ENCODE measurements at places on chromosomes 13 and 19.

- peak; percentile 47 for DNase-seq
Measured at GRCh38 chr19:29841559-29842367, 30.0 kb downstream of the CCNE1 start.

GRCh38 chr19:5588906-5589676 lies 21.3 kb upstream of the TINCR start:
- no peak for DNase-seq

DNA sequence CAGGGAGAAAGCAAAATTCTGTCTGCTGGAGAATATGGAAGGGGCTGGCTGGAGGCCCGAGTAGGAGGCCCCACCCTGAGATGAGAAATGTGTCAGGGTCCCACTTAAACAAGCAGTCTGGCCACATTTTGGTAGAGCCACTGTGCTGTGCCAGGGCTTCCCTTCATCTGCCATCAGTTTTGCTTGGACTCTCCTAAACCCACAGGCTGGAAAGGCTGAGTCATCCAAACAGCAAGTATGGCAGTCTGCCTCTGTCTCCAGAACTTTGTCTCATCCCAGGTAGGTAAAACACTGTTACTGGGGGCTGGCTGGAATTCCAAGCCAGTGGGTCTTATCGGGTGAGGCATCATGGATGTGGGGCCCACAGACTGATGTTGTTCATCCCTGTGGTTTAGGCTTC lies 1390.6 kb downstream of the UQCRFS1 start:
- DNase-seq = no peak

DNA sequence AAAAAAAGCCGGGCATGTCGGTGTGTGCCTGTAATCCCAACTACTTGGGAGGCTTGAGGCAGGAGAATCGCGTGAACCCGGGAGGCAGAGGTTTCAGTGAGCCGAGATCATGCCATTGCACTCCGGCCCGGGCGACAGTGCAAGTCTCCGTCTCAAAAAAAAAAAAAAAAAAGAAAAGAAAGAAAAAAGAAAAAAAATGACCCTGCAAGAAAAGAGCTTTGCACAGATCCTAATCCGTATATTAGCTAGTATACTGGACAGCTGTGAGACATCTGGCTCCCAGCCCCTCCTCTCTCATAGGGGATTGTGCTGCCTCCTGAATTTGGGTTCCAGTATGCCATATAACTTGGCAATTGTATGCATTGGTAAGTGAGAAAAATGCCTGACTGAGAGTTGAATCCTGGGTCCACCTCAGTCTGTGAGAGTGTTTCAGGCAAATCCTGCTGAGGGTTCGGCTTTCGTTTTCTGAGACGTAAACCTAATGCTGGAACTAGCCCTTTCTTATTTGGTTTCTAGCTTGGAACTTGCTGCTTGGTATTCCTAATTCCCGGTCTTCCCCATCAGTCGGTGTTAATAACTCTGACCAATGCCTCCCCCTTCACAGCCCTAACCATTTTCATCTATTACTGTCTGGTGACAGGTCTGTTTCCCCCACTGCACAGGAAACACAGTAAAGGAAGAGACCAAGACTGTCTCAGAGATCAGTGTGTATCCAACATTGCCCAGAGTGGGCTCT lies 1.3 kb upstream of the AKT2 start:
- DNase-seq = no peak

DNA sequence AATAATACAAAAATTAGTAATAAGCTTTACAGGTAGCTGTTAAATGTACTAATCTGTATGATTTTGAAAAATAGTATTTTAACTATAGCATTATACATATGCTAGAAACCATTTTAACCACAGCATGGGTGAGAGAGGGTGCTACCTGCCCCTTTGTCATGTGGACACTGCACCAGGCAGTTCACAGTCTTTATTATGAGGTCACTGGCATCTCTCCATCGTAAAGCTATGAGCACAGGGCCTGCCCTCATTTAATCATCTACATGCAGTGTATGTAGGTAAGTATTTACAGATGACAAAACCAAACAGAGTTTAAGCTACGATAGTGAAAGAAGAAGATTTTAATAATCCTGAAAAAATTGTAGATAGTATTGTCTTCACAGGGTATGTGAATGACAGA lies 21.7 kb downstream of the EDNRB start:
- no peak for DNase-seq

DNA sequence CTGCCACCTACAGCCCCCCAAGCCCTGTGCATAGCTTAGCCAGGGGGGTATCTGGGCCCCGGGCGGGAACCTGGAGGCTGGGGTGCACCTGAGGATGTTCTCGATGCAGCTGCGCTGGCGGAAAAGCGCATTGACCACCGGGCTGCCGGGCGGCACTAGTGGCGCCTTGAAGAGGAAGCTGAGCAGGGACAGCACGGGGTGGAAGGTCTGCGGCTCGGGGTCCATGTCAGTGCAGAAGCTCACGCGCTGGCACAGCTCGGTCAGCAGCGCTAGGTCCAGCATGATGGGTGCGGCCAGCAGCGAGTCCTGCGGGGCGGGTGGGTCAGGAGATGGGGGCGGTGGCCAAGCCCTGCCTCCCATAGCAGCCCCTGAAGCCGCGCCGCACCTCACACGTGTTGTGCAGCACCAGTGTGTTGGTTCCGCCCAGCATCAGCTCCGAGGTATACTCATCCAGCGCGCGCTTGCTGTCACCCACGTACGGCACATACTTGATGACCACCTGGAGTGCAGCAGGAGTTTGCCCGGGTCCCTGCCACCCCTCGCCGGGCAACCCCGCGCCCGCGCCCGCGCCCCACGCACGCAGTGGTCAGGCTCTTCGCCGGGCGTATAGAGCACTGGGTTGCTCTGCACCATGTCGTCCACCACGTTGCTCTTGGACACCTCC lies 2.6 kb downstream of the ISYNA1 start:
- DNase-seq = no peak

GRCh38 chr19:39542206-39542605 lies 2.2 kb upstream of the EID2 start:
- DNase-seq = no peak

DNA sequence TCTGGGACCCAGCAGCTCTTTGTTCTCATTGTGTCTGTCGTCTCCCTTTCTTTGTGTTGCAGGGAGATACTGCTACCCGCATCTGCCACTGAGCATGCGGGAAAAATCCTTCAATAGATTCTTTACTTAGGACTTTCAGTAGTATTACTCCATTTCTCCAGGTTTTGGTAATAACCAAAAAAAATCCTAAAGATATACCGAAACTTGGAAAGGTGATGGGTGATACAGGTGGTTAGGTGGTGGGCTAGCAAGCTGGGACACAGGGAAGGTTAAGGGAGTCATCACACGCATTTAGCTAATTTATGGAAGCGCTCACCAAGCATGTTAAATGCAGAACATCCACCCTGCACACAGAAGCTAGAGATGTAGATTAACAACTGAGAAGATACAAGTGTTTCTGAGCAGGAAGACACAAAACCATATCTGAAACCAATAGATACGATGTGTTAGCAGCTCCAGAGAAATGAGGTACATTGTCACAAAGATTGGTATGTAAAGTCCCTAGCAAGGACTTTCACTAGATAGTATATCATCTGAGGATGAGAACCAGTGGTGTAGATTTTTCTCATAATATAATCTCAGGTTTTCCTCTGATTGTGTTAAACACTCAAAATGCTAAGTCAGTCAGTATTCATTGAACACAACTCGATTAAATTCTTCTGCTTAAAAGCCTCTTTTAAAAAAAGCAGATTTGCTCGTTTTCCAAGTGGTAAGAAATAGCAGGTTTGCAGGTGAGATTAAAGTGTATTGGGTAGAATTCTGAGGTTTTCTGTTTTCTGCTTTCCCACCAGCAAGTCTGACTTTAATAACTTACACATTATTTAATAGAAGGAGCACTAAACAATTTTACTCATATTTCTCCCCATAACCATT lies 1.2 kb upstream of the SLAIN1 start:
- DNase-seq = no peak

DNA sequence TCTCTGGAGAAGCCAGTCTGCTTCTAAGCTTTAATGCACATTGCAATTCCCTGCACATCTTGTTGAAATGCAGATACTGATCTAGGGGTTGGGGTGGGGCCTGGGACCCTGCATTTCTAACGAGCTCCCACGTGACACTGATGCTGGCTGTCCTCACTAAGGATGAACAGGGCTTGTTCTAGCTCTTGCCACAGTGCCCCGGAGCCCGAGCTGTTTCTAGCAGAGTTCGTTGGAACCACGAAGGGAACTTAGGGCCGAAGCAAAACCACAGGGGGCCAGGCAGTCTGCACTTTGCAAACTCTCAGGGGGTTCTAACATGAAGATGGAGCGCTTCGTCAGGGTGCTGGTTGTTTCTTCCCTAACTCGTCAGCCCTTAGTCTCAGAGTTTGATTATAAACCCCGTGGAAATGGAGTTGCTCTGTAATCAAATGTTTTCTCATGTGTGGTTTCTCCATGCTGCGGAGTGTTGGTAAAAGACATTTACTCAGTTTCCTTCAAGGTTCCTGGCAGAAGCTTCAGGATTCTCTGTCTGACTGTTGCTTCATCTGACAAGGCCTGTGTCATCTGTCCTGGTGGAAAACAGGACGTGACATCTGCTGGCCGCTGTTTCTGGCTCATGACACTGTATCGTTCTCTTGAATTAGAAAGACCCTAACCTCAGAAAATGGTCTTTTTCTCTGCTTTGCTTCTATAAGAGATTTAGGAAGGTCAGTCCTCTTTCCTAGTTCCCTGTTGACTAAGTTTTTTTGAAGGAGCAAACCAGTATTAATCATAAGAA lies 221.5 kb downstream of the TEX29 start:
- no peak for DNase-seq

DNA sequence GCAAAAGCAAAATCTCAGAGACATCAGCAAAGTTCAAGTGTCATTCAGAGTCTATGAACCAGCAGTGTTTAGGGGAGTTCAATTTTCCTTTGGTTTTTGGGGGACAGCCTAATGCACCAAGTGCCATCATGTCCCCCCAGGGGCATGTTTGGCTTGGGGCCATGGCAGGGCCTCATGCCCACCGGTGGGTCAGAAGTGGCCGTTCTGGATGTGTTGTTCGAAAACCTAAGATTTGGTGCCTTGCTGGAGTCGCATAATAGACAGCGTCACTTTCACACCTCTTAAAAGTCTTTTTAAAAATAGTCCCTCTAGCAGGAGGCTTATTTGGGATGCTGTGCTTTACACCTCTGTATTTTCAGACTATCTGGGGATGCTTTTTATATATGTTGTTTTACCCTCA lies 250.1 kb downstream of the ZNF536 start:
- no peak for DNase-seq

DNA sequence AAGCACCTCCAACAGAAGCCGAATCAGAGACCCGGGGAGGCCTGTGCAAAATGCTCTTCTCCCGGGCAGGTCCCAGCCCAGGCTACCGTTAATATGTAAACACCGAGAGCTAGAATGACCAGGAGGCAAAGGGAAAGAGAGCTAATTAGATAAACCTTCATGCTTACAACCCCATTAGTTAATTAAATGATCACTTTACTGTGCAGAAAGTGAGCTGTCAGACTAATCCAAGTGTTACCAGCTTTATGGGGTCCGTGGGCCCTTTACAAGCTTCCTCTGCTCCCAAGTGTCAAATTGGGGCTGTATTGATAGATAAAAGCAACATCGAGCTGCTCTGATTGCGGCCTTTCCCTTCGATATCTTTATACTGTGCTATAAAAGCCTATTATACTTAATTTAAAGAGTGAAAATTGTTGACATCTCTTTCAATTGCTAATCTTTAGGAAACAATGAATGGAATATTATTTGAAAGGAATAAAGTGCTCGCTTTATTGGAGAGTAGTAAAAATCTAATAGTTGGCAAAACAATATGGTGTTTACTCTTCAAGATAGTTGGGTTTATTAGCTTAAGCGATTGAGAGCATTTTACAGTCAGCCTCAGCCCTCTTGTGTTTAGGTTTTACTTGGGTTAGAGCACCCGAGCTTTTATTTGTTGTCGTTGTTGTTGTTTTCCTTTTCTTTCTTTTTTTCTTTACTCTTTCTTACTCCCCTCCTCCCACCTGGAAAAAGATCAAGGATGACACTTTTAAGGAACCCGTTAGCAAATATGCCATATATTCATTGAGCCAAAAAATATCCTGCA lies 189.3 kb upstream of the GPR12 start:
- no peak for DNase-seq

DNA sequence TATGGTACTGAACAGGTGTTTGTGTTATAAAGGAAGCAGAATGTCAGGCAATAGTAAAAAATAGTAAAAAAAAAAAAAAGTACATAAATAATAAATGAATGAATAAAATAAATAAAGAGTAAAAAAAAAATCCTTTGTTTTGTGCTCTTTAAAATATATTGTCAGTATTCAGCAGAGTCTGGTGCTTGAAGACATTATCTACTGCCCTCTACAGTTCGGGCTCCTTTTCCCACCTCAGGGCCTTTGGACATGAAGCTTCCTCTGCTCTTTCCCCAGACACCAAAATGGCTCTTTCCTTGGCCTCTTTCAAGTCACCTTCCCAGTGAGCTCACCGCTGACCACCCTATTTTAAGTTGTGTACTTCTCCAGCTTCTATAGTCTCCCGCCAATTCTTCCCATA lies 137.5 kb downstream of the TNFRSF19 start:
- no peak for DNase-seq
